H7 (cell line): ENCODE measurements at places on chromosomes 7 and 10. TPM values are rescaled to one million over a fixed set of nuclear protein-coding genes. Genes with fewer than 3 reads are reported as not detected.

CCDC136 gene
- total RNA-seq, result 9.7 and 14.7 TPM in 2 replicates

HOXA4 gene
- total RNA-seq, result not detected in 2 replicates

RBM33 gene
- 15.4 and 22.3 TPM in 2 replicates for total RNA-seq

AKR1C2 gene
- total RNA-seq, result 0.11 TPM in 1 of 2 replicates, not detected in the other

- no peak for DNase-seq
These were observed 70.3 kb upstream of the RSU1 start for GRCh38 chr10:16887565-16887964.

DNA sequence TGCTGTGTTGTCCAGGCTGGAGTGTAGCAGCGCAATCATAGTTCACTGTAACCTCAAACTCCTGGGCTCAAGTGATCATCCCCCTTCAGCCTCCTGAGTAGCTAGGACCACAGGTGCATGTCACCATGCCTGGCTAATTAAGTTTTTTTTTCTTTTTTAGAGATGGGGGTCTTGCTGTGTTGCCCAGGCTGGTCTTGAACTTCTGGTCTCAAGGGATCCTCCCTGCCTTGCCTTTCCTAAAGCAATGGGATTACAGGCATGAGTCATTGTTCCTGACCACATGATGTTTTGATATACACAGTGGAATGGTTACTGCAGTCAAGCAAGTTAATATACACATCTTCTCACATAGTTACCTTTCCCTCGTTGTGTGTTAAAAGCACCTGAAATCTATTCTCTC is 140.3 kb downstream of the GPR85 start:
- no peak for DNase-seq

DNA sequence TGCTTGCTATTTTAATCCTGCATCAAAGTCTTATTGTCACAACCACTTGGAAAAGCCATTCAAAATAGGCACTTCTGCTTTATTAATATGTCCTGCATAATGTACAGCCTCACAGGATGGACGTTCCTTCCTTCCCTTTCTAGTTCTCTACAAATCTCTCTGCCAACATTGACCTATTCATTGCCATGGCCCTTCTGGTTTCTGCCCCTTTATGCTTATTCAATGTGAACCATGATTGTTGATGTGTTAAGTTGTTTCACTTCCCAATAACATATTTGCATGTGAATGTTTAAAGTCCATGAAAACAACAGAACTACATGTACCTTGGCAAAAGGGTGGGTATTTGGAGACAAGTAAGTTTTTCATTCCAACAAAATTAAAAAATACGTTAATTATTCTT is 45.7 kb downstream of the COL28A1 start:
- no peak for DNase-seq

DNA sequence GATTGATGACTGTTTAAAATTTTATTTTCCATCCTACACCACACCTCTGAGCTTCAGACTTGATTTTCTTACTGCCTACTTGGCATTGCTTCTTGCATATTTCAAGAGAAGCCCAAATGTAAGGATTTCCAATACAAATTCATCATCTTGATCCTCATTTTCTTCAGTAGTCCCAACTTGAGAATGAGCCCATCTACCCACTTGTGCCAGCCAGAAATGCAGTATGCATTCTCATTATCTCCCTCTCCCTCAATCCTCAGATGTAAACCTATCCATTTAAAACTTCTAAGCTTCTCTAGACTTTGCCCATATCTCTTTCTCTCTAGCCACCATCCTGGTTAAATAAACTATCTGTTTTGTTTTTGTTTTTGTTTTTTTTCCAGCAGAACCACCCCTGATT is 22.4 kb upstream of the EGFR start:
- no peak for DNase-seq
